ENCODE measurements at places on chromosomes 2 and 18.

- DNase-seq: no peak
These were observed 80.7 kb downstream of the CYRIA start for GRCh38 chr2:16584824-16585540.

GRCh38 chr2:174892546-174892945 is 112.6 kb downstream of the CHN1 start:
- no peak for DNase-seq

GRCh38 chr2:49108851-49109250 is 45.5 kb downstream of the FSHR start:
- DNase-seq: no peak

GRCh38 chr2:109256921-109257320 is 127.9 kb downstream of the SH3RF3 start:
- DNase-seq: no peak

- DNase-seq: no peak
These were observed 96.7 kb downstream of the GALR1 start for GRCh38 chr18:77346208-77346810.

DNA sequence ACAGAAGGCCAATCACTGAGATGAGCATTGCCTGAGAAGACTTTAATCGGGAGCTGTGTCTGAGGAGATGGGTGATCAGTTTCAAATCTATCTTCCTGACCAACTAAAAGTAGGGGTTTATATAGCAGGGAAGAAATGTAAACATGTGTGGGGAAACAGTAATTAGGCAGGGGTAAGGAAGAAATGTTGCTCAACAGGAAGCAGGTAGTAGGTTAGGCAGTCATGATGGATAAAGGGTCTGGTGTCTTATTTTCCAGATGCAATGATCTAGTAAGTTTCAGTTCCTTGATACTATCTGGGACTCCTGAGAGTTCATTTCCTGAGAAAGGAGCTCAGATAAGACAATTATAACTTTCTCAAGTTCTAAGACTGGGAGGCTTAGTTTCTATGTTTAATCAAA is 33.8 kb upstream of the DNAJC10 start:
- no peak for DNase-seq

DNA sequence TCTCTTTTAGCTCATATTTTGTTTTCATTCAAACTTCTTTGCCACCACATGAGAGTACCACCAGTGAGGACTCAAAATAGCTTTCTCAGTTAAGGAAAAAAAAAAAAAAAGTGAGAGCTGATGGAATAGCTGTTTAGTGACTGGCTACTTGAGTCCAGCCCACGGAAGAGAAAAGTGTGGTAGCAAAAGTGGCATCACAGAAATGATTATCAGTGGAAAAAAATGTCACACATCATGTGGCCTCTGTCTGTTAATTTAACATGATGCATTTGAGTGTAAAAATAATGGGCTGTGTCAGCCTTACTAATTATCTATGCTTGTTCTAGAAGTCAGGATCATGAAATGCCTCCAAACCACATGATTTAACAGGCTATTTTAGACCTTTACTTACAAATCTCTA is 132.5 kb downstream of the UBE2E3 start:
- no peak for DNase-seq

- DNase-seq: no peak
These were observed 83.0 kb downstream of the NEB start for GRCh38 chr2:151651274-151651673.

- no peak for DNase-seq
These were observed 207.7 kb downstream of the BCL2 start for GRCh38 chr18:63111671-63112402.

GRCh38 chr2:231219289-231219688 is 20.9 kb downstream of the ARMC9 start:
- no peak for DNase-seq

DNA sequence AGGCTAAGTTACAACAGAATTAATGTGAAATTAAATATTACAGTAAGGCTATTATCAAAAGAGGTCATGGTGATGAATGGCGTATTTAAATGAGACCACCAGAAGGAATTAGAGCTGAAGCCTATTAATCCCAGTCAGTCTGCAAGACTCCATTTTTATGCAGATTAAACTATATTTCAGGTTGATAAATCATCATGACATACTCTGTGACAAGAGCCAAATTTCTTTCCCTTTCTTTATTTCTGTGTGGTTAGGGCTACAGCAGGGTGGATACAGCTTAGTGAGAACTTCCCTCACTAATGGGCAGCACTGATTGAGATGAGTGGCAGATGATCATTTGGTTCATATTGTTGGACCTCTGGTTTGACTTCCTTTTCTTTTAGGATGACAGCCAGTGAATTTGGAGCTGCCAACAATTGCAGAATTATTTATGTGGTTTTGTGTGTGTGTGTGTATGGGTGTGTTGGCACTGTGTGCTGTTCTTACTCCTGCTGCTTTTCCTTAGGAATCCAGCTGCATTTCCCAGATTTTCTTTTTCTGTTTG is 481.3 kb downstream of the PIK3C3 start:
- no peak for DNase-seq

GRCh38 chr2:100643906-100644501 is 81.2 kb downstream of the PDCL3 start:
- no peak for DNase-seq

- DNase-seq: no peak
These were observed 552.7 kb upstream of the HNMT start for GRCh38 chr2:137411585-137411984.

- no peak for DNase-seq
These were observed 66.3 kb downstream of the LIPG start for GRCh38 chr18:49628119-49628518.

DNA sequence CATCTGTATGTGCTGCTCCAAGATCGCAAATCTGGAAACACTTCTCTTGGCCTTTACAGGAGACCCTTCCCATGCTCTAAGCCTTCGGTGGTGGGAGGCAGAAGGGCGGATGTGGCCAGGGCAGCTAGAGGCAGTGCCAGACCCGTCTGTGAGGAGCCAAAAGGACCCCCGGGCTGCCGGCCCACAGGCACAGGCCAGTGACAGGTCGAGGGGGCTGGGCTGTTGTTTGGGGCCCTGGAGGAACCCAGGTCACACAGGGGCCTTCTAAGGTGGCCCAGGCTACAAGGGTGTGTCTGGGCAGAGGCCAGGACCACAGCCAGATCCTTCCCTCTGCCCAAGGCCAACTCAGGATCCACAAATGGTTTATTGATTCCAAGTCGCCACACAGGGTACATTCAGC is 49.4 kb downstream of the SLC66A2 start:
- DNase-seq: no peak

Measured in GOT3 (cell line).